ENCODE measurements at places on chromosomes 11 and 22.

DNA sequence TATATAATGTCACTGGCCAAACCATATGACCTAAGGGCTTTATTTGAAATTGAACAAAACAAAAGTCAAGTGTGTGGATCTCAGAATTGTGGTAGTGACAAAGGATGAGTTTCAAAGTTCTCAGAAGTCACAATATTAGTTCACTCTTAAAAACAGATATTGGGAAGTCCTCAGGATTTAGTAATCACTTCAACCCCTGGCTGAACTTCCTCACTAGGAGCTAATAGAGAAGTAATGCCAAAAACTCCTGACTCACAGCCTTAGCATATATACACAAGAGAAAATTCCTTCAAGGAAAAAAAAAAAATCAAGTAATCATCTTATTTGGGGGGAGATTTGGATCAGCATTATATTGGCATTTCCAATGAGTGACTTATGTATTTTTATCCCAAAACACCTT, 75.6 kb upstream of the APOA1 start:
- no peak for DNase-seq

- peak; percentile 62 for DNase-seq
Measured at GRCh38 chr22:31313366-31314147, 21.3 kb upstream of the PIK3IP1 start.

DNA sequence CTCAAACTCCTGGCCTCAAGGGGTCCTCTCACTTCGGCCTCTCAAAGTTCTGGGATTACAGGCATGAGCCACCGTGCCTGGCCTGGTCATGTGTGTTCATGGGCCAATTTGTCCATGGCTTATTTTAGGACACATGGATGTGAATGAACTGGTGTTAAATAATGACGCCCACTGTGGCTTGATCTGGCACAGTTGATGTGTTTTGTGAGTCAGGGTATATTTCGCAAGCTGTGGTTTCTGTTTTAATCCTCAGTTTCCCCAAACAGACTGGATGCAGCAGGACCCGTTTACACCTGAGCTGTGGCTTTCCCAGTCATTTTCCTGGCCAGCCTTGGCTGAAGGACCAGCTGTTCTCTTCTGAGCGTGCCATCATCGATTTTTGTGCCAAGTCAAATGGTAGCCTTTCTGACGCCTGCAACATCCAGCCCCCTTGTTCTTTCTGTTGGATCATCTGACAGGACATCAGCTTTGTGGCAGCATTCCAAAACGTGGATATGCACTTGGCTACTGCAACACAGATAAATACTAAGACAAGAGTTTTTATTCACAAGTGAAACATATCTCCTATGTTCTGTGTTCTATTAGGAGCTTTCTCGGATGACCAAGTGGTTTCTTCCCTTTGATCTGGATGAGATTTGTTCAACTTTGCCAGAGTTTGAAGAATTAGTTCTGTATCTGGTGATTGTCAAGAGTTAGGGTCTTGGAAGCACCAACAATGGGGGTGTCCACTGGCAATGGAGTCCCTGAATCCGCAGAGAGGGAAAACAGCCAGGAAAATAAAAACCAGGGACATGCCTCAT, 40.0 kb upstream of the SEPTIN5 start:
- no peak for DNase-seq

- peak; percentile 23 for DNase-seq
Measured at GRCh38 chr22:28443526-28443876, 236.1 kb downstream of the TTC28 start.

- DNase-seq, result no peak
Measured at GRCh38 chr11:132685174-132685611, 847.1 kb downstream of the OPCML start.

DNA sequence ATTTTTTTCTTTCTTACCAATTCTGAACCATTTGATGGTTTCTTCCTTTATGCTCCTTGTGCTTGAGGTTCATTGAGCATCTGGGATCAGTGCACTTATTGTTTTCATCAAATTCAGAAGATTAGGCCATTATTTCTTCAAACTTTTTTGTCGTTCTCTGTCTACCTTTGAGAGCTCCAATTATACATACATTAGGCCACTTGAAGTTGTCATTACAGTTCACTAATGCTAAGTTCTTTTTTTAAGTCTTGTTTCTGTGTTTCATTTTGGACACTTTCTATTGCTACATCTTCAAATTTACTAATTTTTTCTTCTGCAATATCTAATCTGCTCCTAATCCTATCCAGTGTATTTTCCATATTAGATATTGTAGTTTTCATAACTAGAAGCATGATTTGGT, 40.8 kb downstream of the CDPF1 start:
- no peak for DNase-seq

DNA sequence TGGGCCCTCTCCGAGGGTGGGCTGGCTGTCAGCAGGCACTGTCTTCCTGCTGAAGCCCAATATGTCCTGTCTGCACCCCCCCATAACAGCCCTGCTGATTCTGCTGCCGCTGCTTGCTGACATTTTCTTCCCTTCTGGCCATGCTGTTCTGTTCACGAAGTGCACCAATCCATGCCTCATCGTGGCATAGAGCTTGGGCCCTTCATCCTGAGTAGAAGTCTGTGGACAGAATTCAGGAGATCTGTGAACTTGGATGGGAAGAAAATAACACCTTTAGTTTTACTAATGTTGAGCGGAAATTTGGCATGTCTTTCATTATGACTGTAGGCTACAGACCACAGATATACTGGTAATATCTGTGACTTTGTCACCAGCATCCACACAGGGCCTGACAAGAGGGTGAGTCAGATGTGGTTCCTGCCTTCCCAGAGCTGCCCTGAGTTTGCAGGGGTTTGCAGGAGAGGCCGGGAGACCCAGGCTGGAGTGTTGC, 14.1 kb upstream of the KIAA0930 start:
- no peak for DNase-seq

- no peak for DNase-seq
Measured at GRCh38 chr11:353179-353873, 16.0 kb upstream of the B4GALNT4 start.

DNA sequence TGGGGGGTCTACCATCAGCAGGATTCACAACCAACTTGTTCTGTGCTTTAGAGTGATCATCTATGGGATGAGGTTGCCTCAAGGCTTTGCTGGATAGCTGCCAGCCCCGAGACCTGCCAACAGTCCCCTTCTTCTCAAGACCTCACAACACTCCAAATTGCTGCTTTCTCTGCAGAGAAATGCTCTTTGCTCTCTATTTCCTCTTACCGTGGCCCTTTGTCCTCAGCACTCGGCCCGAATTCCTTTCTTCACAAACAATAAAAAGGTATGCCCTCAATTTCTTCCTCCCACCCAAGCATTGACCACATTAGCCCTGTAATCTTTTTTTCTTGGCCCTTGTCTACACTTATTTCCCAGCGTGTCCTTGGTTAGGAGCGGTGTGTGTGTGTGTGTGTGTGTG, 147.4 kb upstream of the SNX19 start:
- no peak for DNase-seq

- DNase-seq, result no peak
Measured at GRCh38 chr22:33717694-33718396, 202.4 kb downstream of the LARGE1 start.

DNA sequence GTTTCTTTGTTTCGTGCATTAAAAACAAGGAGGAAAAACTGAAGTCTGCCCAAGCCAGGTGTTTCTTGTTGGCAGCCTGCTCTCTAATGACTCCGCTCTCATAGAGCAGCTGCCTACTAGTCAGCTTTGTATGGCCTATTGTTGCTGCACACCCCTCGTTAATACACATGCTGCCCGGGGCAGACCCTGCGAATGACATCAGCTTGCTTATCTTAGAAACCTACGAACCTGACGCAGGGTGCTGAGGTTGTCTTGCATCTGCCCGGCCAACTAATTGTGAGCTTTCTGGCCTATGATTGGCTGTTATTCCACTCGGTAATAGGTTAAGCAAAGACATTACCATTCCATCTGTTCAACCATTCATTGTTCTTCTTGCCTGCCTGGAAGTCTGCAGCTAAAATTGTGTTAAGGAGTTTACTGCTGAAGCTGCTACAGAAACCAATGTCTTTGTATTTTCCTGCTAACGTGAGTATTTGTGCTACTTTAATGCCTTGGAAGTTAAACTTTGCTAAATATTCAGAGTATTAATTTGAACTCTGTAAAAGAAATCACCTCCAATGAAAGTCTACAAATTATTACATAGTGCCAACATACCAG, 37.5 kb downstream of the ZC3H12C start:
- DNase-seq, result no peak

- DNase-seq, result no peak
Measured at GRCh38 chr11:36186340-36187175, 102.7 kb downstream of the COMMD9 start.

DNA sequence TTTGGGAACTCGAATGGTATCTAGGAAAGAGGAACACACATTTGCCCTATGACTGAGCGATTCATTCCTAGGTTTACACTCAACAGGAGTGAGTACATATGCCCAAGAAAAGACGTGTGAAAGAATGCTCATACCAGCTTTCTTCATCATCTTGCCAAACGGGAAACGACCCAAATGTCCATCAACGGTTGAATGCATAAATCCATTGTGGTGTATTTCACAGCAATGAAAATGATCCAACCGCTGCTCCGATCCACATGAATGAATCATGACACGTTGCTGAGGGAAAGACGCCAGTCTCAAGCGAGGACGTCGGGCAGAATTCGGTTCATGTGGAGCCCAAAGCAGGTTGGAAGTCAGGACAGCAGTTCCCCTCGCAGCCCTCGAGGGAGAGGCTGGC, 71.5 kb downstream of the CYTH4 start:
- DNase-seq, result no peak

DNA sequence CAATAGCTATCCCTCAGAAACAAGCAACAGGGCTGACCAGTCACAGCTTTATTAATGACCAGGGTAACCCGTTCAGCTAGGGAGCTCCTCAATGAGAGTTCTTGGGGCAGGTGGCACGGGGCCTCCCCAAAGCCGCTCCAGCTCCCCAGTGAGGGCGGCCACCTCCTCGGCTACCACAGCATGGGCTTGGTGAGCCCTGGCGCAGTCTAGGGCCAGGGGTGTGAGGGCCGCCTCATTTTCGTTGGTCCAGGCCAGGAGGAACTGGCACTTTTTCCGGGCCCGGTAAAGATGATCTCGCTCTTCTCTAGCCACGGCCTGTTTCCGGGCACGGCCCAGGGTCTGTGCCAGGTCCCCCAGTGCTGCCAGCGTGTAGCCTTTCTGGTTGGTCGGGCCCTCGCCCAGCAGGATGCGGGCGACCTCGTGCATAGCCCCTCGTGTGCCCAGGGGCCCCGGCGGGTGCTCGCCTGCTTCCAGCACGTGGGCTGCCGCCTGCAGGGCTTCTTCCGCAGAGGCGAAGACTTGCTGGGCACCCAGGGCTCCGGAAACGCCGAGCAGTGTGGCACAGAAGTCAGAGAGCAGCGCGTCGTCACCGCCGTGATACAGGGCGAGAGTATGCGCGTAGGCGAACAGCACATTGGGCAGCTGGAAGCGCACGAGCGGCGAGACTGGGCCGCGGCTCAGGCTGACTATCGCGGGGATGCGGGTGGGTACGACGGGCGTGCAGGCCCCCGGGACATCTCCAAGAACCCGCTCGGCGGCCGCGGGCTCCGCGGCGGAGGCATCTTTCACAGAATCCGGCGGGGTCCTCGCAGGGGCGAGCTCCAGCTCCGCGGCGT, 913 bp downstream of the ZNHIT2 start:
- DNase-seq, result no peak
